Pulmonary artery endothelial cell (primary cell): ENCODE measurements at places on chromosomes 6 and 20. TPM values are rescaled to one million over a fixed set of nuclear protein-coding genes. Genes with fewer than 3 reads are reported as not detected.

BPIFB4 gene
- total RNA-seq: not detected in 2 replicates

RGS19 gene
- 19.1 and 22.2 TPM in 2 replicates for total RNA-seq

TMC2 gene
- not detected in 2 replicates for total RNA-seq

GRCh38 chr6:52361414-52361944 is 472 bp upstream of the PAQR8 start:
- DNase-seq: no peak

GRCh38 chr20:15565786-15566185 is 1007.5 kb downstream of the KIF16B start:
- no peak for DNase-seq

GRCh38 chr6:139174961-139175360 is 40.1 kb downstream of the HECA start:
- DNase-seq: no peak

GRCh38 chr20:37111926-37112455 is 16.2 kb upstream of the RBL1 start:
- DNase-seq: no peak

DNA sequence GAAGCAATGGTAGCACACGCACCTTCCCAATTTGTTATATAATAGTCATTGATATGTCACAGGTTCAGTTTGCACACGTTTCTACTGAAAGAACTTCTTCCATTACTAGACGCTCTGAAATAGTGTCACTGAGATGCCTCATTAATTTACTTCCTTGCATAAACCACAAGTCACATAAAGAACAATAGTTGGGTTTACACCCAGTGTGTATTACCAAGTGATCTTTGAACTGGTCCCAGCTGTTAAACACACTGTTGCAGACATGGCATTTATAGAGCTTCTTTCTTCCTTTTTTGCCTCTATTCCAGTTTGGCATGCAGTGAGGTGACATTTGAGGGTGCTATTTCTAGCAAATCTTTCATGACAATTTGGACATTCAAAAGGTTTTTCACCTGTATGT is 245.3 kb downstream of the EPM2A start:
- DNase-seq: no peak

- DNase-seq: peak; percentile 92
Observed at GRCh38 chr6:2127484-2127911, 117.9 kb downstream of the GMDS start.

- DNase-seq: no peak
Observed at GRCh38 chr6:80402266-80402665, 295.8 kb downstream of the BCKDHB start.

DNA sequence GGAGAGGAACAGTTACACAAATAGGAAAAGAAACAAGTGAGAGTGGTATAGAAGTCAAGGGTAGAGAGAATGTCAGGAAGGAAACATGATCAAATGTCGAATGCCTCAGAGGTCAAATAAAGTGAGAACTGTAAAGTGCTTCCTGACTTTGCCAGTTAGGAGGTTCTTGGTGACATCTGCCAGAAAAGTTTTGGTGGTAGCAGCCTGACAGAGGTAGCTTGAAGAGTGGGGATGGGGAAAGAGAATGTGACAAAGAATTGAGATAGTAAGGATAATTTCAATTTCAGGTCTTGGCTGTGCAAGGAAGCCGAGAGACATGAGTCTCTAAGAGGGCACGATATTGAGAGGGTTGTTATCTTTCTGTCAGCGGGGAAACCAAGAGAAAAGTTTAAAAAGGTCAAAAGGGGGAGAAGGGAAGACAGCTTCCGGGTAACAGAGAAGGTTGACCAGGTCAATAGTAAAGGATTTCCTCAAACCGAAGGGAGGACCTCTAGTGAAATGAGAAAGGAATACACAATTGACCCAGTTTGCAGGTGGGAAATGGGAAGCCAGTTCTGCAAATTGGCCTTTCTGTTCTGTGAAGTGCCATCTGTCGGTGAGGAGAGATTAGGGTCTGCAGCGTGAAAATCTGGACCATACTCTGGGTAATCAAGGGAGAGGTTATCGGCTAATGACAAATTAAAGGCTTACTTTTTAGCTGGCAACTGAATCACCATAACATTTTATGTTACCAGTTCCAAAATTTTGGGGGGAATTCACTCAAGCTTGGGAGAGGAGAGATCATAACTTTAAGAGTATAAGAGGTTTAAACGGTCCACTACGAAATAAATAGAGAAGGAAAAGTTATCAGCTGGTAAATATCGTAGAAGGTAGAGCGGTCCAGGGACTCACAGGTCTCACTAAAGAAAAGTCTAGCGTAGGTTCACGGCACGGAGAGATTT is 973 bp upstream of the BRD2 start:
- no peak for DNase-seq

DNA sequence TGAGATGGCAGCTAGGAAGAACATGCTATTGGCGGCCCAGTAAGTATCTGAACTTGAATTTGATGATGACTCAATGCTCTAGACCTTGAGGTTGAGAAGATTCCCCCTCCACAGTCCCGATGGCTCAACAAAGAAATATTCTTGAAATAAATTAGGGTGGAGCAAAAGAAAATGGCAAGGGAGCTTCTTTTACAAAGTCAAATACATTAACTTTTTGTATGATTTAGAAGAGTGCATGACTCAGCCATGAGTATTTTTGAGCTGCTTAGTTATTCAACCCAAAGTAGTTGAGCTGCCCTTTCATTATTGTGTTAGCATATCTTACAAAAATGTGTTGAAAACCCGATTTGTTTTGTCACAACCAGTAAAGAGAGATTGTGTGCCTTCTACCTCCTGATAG is 7.6 kb downstream of the TFAP2C start:
- DNase-seq: no peak
